ENCODE measurements at places on chromosomes 4 and X. TPM values are rescaled to one million over a fixed set of nuclear protein-coding genes. Genes with fewer than 3 reads are reported as not detected.

GRCh38 chr4:149008415-149009025 lies 566.3 kb upstream of the NR3C2 start:
- H3K27me3 ChIP-seq = no peaks in the 10 kb centered on the region
- H3K4me3 ChIP-seq = no peak overlapping the region
- no peaks in the 10 kb centered on the region for H3K36me3 ChIP-seq
- no peak for DNase-seq
- H3K27ac ChIP-seq = no peak overlapping the region

DNA sequence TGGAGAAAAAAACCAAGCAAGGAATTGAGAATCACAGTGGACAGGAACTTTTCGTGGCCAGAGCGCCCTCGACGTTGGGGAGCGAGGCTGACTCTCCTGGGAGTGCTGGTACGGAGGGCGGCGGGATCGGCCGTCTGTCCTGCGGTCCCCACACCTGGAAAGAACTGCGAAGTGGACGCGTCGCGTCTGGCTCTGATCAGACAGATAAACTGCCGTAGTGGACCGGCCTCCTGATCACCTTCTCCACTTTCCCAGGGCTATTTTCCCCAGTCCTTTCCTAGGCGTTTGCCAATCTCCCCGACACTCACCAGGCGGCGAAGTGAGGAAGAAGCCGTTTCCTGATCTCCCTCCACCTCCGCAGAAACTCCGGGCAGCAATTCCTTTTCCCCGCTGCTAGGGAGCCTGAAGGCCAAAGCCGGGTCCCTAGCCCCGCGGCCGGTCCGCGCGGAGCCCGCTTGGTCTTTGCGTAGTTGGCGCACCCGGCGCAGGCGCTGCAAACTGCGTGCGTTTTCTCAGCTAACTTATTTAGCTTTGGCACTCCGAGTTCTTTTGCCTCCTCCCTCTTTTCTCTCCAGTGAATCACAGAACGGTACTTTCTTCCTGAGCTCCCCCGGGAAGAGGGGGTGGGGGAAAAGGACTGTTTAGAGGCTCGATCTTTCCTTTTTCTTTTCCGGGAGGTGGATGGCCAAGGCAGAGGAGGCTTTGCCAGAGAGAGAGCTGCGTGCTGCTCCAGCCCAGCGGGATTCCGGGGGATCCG lies at the start of gene ARSJ:
TSS of gene ARSJ (minus strand) at position 500 of the 757 bp plus-strand sequence. CDS start 813 bp downstream, outside the sequence.
- DNase-seq = peak; percentile 51
- peak within 1 kb of the TSS; percentile 55 for H3K4me3 ChIP-seq
- no peaks in the 10 kb centered on the region for H3K4me1 ChIP-seq
- H3K27ac ChIP-seq = peak within 1 kb of the TSS; percentile 87
- no peaks in the 10 kb centered on the region for H3K27me3 ChIP-seq

- H3K4me1 ChIP-seq = no peaks in the 10 kb centered on the region
- no peaks in the 10 kb centered on the region for H3K36me3 ChIP-seq
- no peaks in the 10 kb centered on the region for H3K27me3 ChIP-seq
These were observed 8.6 kb downstream of the FAM200B start for GRCh38 chr4:15690020-15690809.

DNA sequence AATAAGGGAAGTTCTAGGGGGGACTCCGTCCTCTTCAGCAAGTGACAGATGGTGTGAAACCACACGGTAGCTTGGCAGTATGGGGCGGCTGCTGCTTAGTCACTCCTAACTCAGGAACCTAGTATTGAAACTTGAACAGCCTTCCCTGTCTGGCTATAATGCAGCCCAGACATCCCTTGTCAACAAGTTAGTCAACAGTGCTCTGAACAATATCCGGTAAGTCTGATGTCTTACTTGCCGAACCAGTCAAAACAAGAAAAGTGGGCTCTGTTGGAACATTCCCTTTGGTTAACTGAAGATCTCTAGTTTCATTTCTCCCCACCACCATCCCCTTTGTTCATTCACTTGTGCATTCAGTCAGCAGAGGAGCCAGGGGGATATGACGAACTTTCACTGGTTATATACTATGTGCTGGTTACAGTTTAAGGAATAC lies 18.7 kb upstream of the CXCL13 start:
- no peak for DNase-seq
- no peaks in the 10 kb centered on the region for H3K36me3 ChIP-seq
- H3K27ac ChIP-seq = no peak overlapping the region
- no peaks in the 10 kb centered on the region for H3K27me3 ChIP-seq
- no peak overlapping the region for H3K4me3 ChIP-seq

IBSP gene
- not detected for total RNA-seq

PNMA6F gene
- not detected for total RNA-seq

Measured in breast epithelium (tissue), 4 donors.